ENCODE measurements at places on chromosomes 13 and 19. TPM values are rescaled to one million over a fixed set of nuclear protein-coding genes. Genes with fewer than 3 reads are reported as not detected.

DNA sequence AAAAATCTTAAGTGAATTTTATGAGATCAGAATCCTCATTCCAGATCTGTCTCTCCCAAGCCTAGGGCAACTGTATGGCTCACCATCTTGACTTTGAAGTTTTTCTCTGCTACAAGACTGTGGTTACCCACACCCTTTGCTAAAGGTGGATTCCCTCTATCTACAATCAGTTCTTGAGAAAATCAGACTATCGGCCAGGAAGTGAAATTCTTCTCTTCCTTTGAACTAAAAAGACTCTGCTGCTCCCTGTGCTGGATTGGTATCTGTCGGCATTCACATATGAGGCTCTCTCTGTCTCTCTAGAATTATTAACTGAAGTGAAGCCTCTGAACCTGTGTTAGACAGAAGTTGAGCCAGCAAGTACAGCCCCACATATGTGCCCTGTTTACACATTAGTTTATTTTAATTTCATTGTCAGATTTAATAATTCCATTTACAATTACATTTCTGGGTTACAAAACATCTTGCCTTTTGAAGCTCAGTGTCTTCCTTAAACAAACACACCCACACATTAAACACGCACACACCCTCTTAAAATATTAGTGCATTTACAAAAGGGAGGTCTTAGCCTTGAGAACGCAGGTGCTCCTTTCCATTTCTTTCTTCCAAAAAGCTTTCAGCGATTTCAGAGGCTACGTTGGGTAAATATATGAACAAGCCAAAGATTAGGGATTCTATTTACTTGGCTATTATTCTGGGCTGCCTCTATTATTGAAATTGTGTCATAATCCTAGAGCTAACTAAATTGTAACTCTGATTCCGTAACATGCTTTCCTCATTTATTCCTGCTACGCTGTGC lies 145.7 kb downstream of the MIPEP start:
- peaks cover 5% of the 10 kb centered on the region for H3K4me1 ChIP-seq
- no peaks in the 10 kb centered on the region for H3K27me3 ChIP-seq
- no peak overlapping the region for H3K4me3 ChIP-seq
- no peak for DNase-seq

DNA sequence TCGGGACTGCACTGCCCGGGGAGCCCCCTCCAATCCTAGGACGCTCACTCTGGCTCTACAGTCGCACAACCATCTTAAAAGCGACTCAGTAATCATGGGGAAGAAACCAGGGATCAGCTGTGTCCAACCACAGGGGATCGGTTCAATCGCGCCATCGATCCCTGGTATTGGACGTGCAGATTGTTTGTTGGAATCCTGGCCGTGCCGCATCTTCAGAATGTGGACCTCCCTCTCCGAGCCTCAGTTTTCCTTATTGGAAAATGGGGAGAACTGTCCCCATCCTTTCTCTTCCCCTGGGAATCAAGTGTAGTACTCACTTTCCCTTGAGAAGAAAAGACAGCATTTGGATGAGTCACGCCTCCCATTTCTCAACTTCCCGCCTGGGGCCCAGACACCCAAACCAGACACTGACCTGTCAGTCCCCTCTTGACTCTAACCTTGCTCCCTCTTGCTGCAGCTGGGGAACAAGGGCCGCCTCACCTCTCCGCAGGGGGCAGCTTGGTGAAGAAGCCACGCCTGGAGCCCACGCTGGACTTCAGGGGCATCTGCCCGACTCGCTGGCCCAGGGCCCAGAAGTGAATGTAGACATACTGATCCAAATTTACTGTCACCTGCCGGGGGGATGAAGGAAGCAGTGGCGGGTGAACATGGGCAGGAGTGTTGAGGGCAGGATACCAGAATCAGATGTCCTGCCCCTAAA lies 17.6 kb downstream of the EMP3 start:
- H3K4me3 ChIP-seq: no peak overlapping the region
- H3K4me1 ChIP-seq: no peaks in the 10 kb centered on the region
- H3K27me3 ChIP-seq: no peaks in the 10 kb centered on the region
- no peak overlapping the region for H3K27ac ChIP-seq

DNA sequence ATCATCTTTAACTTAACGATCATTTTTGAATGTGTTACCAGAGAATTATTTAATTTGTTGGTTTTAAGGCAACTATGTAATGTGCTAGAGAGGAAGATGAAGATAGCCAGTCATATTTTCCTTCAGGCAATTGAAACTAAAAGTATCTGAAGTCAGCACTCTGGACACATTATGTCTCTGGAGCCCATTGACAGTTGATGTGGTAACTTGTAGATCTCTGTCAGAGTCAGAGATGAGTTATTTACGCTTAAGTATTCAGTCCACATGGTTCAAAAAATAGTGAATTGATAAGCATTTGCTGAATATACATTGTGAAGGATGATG lies 2.1 kb downstream of the ZMYM2 start:
- H3K27ac ChIP-seq: peak overlapping the region; percentile 100
- no peaks in the 10 kb centered on the region for H3K27me3 ChIP-seq
- no peak for DNase-seq
- peaks cover 2% of the 10 kb centered on the region for H3K36me3 ChIP-seq

DNA sequence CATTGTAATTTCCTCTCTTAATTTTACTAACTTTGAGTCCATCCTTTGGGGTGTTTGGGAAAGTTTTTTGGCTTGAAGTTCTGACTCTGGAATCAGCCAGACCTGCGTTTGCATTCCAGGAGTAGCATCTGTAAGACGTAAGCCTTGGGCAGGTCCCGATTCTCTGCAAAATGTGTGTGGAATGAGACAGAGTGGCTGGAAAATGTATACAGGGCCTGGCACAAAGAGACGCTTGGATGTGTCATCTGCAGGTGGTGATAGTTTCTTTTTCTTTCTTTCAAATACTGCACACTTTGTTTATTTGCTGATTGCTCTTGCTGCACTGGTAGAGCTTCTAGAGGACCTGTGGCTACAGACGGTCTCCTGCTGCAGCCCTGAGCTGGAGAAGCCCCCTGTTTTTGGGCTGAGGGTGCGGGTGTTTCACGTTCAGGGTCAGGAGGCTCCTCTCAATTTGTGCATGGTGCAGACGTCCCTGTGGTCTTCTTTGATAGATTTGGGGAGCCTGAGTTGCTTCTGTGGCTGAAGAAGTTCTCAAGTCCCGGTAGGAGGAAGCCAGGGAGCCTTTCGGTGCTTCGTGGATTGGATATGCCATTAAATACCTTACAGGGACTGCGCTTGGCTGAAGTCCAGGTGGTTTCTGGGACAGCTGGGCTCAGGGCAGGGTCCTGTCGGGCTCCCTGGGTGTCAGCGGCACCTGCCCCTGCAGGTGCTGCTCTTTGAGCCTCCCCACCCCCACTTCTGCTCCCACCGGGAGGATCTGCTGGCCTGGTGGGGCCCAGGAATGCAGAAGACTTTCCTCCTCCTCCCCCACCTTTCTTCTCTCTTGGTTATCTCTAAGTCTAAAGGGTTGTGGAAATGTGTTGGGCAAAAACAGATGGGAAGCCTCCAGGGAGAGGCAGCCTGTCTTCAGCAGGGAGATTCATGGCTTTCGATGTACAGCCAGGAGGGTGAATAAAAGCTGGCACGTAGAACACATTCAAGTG lies 44.0 kb upstream of the GAS6 start:
- no peaks in the 10 kb centered on the region for H3K27me3 ChIP-seq
- H3K36me3 ChIP-seq: no peaks in the 10 kb centered on the region
- H3K27ac ChIP-seq: no peak overlapping the region
- no peaks in the 10 kb centered on the region for H3K4me1 ChIP-seq
- H3K4me3 ChIP-seq: no peak overlapping the region
- peak; percentile 18 for DNase-seq

- H3K36me3 ChIP-seq: no peaks in the 10 kb centered on the region
- no peak overlapping the region for H3K27ac ChIP-seq
- H3K4me1 ChIP-seq: peaks cover 17% of the 10 kb centered on the region
- no peak overlapping the region for H3K4me3 ChIP-seq
- H3K27me3 ChIP-seq: no peaks in the 10 kb centered on the region
Measured at GRCh38 chr13:40668335-40668734, 1.9 kb upstream of the FOXO1 start.

DNA sequence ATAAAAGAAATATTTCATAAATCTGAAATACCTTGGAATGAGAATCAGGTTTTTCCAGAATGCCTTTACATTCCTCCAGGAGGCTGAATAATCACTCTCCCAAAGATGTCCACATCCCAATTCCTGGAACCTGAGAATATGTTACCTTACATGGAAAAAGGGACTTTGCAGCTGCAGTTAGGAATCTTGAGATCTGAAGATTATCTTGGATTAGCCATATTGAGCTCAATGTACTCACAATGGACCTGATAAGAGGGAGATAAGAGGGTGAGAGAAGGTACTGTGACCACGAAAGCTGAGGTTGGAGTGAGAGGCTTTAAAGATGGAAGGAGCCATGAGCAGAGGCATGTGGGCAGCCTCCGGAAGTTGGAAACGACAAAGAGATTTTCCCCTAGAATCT lies 36.8 kb upstream of the MBNL2 start:
- no peaks in the 10 kb centered on the region for H3K27me3 ChIP-seq
- peaks cover 7% of the 10 kb centered on the region for H3K4me1 ChIP-seq
- no peak for DNase-seq
- H3K27ac ChIP-seq: no peak overlapping the region

The ATXN8OS gene
- total RNA-seq: not detected

The RAB20 gene
- 72.8 TPM for total RNA-seq

Measured in upper lobe of left lung (tissue), 6 donors.